Endothelial cell (in vitro differentiated cells): ENCODE measurements at places on chromosomes 12 and 14.

DNA sequence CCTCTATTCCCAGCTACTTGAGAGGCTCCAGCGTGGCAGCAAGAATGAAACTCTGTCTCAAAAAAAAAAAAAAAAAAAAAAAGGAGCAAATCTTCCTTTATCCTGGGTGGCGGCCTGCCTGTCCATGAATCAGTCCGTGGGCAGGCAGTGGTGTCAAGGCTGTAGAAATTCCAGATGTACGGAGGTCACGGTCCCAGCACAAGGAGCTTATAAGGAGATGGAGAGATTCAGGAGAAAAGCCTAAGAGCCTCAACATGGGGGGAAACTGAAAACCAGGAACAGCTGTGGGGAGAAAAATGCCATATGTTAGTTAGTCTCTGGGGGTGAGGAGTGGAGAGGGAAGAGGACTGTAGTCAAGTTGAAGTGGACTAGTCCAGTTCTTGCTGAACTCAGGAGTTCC lies 130.5 kb upstream of the CRY1 start:
- no peak for DNase-seq

DNA sequence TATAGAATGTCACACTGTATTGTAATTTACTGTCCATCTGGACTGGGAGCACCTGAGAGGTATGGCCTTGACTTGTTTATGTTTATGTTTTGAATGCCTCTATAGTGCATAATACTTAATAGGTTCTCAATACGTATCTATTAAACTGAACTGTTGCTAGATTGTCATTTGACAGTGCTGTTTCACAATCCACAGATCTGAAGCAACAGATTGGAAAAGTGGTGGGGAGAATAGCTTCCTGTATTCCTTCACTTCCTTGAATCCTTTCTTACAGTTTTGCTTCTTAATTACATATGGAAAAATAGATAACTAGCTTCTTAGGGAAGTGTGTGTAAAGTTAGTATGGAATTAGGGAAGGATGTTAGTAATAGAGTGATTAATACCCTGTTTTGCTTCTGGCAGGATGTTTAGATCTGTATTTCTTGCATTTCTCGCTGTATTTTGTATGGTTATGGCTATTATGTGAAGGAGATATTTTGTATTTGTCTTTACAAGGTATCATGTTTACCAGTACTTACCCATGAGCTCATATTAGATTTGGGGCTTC lies 4.5 kb downstream of the CNOT2 start:
- DNase-seq, result no peak

- DNase-seq, result peak; percentile 20
Observed at GRCh38 chr14:64387232-64387781, 846 bp upstream of the MTHFD1 start.

- DNase-seq, result no peak
Observed at GRCh38 chr12:15763328-15763727, 25.9 kb downstream of the EPS8 start.

DNA sequence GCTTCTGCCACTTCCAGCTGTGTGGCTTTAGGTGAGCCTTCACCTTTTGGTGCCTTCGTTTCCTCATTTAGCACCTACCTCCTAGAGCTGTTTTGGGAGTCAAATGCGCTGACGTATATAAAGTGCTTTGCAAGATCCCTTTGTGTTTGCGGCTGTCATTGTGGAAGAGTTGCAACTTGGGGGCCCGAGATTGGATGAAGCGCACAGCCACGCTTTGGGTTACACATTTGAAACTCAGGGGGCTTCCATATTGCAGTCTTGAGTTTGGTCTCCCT lies 636 bp upstream of the ARL6IP4 start:
- DNase-seq, result no peak

DNA sequence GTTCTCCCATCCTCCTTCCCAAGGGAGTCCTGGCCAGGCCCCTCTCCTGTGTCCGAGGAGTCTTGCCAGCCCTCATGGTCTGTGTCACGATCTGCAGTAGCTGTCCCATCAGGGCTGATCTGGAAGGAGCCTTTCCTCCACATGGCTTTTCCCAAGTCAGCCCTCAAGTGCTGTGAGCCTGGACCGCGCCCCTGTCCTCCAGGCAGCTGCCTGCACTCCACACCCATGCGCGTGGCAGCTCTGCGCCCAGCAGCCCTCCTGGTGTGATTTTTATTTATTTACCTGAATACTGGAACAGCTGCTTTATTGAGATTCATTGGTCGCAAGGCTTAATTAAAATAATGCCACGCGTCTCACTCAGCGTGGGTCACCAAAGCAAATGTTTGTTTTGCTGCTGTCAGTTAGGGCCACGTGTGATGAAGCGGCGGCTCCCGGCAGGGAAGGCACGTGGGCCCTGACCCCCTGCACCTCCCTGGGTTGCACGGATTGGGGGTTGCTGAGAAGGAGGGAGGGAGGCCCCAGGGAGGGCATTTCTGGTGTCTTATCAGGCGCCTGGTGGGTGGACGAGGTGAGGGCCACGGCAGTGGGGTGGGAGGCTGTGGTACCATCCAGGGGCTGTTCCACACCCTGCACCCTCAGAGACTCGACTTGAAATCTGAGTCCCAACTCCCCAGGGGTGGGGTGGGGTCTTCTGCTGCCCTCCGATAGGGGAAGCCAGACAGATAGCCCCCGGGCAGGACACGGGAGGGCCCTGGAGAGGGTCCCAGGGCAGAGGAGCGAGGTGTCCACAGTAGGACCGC lies 206.3 kb upstream of the C14orf180 start:
- no peak for DNase-seq

DNA sequence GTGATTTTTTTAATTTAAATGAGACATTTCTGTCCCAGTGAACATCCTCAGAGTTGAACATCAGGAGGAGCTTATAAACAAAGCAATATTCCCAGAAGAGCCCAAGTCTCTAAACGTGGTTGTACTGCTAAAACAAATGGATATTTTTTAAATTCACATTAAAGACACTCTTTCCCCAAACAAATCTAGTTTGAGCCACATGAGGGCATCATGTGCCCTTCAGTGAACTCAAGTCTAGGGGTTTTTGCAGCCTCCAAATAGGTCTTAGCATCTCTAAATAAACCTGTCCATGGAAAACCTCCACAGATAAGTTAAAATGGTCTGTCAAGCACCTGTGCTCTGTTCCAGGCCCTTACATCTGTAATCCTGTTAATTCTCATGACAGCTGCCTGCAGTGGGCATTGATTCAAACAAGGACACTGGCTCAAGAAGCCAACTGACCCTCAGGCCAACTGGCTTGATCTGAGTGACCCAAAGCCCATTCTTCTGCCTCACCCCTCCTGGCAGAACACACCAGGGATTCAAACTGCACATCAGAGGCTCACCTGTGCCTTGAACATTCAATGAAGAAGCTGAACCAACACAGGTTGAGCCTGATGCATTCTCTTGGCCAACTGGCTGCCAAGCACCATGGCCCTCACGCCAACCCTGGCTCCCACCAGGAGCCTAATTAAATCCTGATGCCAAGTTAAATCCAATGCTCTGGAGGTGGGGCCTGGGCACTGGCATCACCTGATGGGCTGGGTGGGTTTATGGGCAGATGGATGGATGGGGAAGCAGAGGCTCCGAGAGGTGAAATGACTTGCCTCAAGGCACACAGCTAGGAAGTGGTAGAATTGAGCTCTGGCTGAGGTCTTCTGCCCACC lies 8.6 kb downstream of the ISCU start:
- DNase-seq, result no peak

- no peak for DNase-seq
Observed at GRCh38 chr12:121260091-121260490, 36.4 kb downstream of the CAMKK2 start.

GRCh38 chr14:77710364-77710763 lies 2.5 kb downstream of the SLIRP start:
- DNase-seq, result no peak

DNA sequence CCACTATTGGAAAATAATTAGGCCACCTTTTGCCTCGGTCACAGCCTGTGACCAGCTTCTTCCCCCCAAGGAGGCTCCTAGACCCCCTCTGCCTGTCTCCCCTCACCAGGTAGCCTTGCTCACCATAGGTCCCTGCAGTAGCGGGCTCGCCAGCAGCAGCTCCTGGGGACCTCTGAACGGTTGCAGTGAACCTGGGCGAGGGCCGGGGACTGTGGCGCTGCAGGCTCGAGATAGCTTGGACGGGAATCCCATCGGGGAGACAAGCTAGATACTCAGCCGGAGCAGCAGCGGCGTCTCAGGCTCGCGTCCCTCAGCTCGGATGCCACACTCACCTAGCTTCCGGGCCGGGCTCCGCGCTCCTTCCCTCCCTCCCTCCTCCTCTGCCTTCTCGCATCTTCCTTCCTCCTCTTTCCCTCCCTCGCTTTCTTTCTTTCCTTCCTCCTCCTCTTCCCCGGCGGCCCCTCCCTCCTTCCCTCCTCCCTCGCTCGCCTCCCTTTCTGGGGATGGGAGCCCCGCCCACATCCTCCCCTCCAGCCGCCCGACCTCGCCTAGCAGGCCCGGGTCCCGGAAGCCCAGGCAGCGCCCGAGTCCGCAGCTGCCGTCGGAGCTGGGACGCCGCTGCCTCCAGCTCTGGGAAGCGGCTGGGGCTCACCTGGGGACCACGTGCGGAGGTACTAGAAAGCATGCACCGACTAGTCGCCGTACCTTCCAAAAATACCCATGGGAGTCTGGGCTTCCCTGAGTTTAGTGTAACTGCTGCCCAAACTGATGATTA lies at the start of gene BMP4:
TSS of gene BMP4 (minus strand) at position 399 of the 775 bp plus-strand sequence. CDS start 4,603 bp downstream, outside the sequence.
- DNase-seq, result peak; percentile 72

DNA sequence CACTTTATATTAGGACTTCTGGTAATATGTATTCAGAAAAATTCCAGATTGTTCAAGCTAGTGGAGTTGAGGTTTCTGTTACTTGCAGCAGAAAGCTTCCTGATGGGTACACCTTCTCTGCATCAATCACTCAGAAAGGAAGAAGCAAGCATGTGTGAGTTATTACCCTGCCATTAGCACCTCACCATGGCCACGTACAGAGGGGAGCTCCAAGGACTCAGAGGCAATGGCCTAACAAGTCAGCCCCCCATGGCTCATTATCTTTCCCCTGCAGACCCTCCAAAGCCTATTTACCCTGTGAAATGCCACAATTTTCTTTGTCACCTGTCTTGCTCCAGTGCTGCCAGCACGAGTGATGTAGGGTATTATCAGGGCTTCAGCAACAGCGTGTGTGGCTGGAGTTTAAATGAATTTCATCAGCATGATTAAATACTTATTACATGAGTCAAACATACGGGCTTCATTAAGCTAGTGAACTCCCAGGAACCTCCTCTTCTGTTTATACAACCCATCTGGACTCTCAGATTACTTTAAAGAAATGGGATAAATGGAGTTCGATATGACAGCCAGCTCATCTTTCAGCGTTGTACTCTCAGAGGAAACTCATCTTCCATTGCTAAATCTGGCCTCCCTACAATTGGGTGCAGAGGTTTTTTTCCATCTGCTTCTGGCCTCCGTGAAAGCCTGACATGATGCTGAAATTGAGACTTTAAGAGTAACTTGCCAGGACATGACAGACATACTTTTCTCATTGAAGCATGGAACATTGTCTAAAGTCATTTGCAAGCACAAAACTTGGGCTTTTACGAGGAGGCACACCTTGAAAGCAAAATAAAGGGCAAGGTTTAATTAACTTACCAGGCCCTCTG lies 135.9 kb downstream of the TMEM30B start:
- DNase-seq, result no peak

- DNase-seq, result no peak
Observed at GRCh38 chr12:64735442-64735841, 23.8 kb downstream of the GNS start.

DNA sequence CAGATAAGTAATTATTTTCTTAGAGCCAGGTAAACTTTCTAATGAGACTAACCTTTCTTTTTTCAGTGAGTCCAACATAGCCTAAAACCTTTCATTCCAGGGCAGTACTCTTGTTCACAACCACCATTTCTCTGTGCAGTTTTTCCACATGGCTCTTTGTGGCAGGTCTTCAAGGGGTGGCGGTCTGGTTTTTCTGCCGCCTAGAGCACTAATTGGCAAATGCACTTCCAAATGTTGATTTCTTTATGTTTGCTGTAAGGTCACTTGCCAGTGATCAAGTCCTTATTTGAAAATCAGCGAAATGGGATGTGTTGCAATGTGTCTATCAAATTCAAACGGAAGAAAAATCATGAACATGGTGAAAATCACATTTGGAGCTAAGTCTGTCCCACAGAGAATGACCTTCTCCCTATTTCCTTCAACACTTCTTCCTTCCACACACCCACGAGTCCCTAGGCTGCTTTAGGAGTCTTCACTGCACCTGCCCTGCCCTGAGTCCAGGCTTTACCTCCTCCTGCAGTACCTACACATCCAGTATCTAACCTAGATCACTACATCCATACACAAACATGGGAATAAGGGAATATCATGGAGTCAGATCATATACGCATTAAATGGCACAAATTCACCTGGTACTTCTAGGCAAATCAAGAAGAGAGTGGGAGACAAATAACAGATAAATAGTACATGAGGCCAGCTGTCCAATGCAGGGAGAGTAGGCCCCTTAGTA lies 1.9 kb downstream of the SRGAP1 start:
- DNase-seq, result no peak

- DNase-seq, result no peak
Observed at GRCh38 chr12:91804533-91804932, 341.1 kb downstream of the BTG1 start.

DNA sequence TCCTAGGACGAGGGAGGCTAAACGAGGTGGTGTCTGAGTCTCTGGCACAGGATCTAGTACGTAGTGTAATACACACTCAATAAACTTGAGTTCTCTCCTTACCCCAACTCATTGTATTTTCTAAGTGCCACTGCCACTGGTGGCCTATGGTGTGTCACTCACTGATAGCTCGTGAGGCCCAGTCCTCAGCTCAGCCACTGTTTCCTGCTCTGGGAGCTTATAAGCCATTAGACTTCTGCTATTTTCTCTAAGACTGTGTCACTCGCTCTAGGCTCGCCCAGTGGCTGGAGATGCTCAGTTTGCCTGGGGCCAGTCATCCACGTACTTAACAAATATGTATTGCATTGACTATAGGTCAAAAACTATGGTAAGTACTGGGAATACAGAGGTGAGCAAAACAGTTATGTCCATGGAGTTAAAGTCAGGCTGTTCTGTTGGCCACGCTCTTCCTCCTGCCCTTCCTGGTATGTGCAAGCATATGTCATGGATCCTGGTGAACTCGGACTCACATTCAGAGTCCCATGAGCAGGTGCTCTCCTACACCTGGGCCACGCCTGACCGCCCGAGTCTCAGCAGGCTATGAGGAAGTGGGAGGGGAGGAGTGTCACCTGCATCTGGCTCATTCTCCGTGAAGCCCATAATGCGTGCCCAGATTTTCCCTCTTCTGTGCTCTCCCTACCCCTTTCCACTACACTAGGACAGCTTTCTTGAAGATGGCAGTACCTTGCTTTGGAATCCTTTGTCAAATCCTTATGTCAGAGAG lies 41.6 kb downstream of the DEGS2 start:
- DNase-seq, result no peak

GRCh38 chr12:19263672-19264071 lies 134.1 kb downstream of the PLEKHA5 start:
- no peak for DNase-seq

- no peak for DNase-seq
Observed at GRCh38 chr14:36940476-36940875, 231.9 kb downstream of the SLC25A21 start.
